ENCODE measurements at places on chromosomes 4 and X.

- DNase-seq = no peak
Measured at GRCh38 chr4:169668069-169668721, 47.8 kb downstream of the CLCN3 start.

- DNase-seq = no peak
Measured at GRCh38 chr4:41334182-41334581, 77.5 kb downstream of the UCHL1 start.

- no peak for DNase-seq
Measured at GRCh38 chr4:182454440-182455013, 211.3 kb downstream of the TENM3 start.

- DNase-seq = no peak
Measured at GRCh38 chr4:8704632-8705031, 112.1 kb downstream of the CPZ start.

GRCh38 chr4:108031427-108032083 lies 41.9 kb downstream of the HADH start:
- DNase-seq = no peak

DNA sequence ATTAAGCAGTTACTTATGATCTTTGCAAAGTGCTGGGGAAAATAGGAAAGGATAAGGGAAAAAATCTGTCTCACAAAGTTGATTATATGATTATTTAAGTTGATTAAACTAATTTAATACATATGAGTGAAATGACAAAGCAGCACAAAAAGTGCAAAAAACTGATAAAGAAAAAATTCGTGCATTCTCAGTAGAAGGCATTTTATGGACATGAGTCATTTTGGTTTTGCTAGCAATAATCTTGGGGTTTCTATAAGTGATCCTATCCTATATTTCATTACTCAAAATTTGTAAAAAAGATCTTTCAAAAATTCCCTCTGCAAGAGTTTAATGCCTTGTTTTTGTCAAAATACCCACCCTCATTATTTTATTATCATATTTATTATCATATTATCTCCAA lies 224.2 kb upstream of the ANXA10 start:
- no peak for DNase-seq

DNA sequence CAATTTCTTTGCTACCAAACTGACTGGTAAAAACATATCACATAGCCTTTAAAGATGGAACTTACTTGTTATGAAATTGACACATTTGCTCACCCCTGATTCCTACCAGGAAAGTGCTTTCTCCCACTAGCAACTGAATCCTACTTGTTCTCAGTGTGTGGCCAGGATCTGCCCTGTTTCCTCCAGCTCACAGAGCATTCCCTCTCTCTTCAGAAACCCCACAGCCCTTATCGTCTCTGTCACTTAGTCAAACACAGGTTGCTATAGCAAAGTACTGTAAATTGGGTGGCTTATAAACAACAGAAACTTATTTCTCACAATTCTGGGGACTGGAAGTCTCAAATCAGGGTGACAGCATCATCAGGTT lies 265.2 kb upstream of the BOD1L1 start:
- DNase-seq = no peak

DNA sequence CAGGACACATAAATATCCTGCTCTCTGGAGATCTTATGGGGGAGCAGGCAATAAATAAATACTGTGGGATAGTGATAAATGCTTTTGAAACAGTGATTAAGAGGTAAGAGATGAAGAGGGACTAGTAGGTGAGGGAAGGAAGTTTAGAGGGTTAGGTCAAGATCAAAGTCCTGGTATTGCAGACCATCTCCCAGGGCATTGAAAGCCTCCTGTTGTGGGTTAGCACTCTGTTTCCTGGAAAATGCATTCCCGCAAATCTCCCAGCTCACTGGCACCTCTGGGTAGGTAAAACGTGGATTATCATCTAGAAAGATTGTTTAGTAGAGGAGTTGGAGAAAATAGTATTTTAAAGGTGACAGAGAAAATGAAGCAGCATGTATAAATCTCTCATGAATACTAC lies 2.2 kb downstream of the SNX25 start:
- no peak for DNase-seq

DNA sequence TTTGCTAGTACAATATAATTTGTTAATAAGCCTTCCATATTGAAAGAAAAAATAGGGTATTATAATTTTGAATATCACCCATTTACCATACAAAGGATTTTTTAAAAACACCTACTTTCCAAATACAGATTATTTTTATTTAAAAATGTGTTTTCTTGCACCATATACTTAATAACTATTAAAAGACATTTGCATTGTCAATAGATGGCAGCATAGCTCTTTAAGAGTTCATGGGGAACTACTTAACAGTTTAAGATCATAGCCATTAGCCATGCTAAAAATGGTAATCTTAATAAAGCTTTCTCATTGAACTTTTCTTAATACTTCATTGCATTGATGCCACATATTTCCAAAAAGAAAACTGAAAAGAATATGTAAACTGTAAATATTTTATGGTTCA lies 1995.9 kb downstream of the C4orf33 start:
- DNase-seq = peak; percentile 54

DNA sequence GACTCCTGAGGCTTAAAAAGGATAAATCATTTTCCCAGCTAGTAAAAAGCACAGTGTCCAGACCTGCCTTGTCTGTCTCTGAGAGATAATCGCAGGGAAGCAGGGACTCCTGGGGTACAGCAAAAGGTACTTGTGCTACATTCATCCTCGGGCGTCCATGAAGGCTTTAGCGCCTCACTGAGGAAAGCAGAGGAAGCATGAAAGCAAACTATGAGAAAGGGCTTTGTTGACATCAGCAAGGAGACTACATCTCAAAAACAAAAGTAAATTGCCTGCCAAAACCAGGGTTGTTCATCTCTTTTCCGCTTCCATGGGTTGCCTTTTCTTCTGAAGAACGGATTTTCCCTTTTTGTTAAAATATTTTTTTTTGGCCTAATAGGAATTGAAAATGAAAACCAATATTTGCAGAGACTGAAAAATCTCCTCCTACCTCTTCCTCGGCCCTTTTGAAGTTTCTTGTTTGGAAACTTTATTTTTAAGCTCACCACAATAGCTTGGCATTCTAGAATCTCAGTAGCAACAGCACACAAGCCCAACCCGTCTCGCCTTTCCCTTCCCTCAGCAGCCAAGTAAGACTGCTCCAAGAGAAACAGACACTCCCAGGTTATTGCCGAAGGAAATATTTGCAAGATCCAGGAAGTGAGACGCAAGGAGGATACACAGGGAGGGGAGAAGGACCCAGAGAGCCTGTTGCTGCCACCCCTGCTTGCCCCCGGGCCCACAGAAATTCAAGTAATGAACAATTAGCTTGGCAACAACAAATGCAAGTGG lies 148.3 kb upstream of the DGKK start:
- no peak for DNase-seq

- DNase-seq = peak; percentile 36
Measured at GRCh38 chrX:15310117-15310516, 5.3 kb downstream of the ASB11 start.

- DNase-seq = no peak
Measured at GRCh38 chr4:63105839-63106238, 1303.4 kb downstream of the TECRL start.

GRCh38 chr4:5967783-5968182 lies 50.4 kb downstream of the C4orf50 start:
- DNase-seq = no peak

DNA sequence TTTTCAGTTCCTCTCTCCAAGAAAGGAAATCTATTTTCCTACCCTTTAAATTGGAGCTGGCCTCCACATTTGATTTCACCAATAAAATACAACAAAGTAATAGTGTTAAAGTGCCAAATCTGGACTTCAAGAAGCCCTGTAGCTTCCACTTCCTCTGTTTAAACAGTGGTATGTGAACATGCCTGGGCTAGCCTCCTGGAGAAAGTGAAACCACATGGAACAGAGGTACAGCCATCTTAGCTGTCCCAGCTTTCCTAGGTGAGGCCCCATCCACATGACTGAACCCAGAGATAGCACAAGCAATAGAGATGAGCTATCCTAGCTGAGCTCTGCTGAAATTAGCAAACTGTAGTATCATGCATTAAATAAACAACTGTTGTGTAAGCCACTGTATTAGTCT lies 131.8 kb upstream of the VCX start:
- DNase-seq = no peak

GRCh38 chr4:182827954-182828353 lies 89.2 kb downstream of the DCTD start:
- no peak for DNase-seq

- DNase-seq = peak; percentile 4
Measured at GRCh38 chr4:138112389-138112788, 129.8 kb downstream of the SLC7A11 start.

- peak; percentile 92 for DNase-seq
Measured at GRCh38 chr4:140153718-140154571, at the start of gene MAML3. TSS of gene MAML3 (minus strand) at chr4:140154184. CDS start at chr4:140153327, 857 bp downstream.

- DNase-seq = no peak
Measured at GRCh38 chrX:110561034-110561433, 202.4 kb downstream of the RTL9 start.

DNA sequence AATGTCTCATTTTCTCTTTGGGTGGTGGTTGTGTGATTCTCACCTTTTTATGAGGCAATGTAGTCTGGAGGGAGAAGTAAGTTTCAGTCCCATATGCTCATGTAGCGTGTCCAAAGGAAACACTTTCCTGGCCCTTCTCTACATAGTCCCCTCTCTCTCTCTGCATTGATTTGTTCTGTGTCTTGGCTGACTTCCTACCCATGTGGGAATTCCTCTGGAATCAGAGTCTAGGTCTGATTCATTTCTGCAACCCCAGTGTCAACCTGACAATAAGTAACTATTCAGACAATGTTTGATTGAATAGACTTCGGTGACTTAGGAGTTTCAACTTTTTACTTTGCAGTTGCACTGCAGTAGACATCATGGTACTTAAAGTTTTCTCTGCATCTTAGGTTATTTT lies 2.7 kb upstream of the ALAS2 start:
- DNase-seq = no peak

- peak; percentile 10 for DNase-seq
Measured at GRCh38 chr4:5711479-5712184, 631 bp downstream of the EVC start.

- DNase-seq = no peak
Measured at GRCh38 chr4:40170588-40170987, 26.2 kb upstream of the RHOH start.

GRCh38 chr4:177070533-177071058 lies 239.1 kb upstream of the NEIL3 start:
- no peak for DNase-seq

- DNase-seq = no peak
Measured at GRCh38 chrX:118558926-118559325, 63.3 kb downstream of the DOCK11 start.

GRCh38 chr4:123083646-123084045 lies 161.2 kb upstream of the NUDT6 start:
- no peak for DNase-seq

- no peak for DNase-seq
Measured at GRCh38 chr4:188111955-188112354, 2.6 kb upstream of the TRIML2 start.

- DNase-seq = peak; percentile 59
Measured at GRCh38 chr4:33886356-33886755, 2358.0 kb downstream of the ARAP2 start.

DNA sequence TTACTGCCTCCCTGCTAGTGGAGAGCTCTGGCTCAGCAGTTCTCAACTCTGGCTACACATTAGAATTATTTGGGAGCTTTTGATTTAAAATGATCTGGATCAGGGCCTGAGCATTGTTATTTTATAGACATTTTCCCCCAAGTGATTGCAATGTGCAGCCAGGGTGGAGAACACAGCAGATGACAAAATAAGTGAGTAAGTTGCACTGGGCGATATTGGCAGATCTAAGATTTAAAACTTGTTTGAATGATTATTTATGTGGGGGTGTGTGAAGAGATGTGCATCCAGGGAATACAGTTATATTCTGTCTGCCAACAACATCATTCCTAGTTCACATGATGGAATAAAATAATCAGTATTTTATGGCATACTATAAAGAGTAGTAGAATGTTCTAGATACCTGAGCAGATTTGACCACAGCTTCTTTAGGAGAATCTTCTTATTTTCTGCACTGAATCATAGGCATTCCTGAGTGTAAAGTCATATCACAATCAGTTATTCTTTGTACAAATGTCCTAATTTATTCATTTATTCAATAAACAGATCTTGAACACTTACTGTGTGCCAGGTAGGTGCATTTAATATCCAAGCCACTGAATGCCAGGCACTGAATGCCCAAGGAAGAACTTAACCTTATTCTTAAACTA lies 123.9 kb downstream of the UCHL1 start:
- no peak for DNase-seq

DNA sequence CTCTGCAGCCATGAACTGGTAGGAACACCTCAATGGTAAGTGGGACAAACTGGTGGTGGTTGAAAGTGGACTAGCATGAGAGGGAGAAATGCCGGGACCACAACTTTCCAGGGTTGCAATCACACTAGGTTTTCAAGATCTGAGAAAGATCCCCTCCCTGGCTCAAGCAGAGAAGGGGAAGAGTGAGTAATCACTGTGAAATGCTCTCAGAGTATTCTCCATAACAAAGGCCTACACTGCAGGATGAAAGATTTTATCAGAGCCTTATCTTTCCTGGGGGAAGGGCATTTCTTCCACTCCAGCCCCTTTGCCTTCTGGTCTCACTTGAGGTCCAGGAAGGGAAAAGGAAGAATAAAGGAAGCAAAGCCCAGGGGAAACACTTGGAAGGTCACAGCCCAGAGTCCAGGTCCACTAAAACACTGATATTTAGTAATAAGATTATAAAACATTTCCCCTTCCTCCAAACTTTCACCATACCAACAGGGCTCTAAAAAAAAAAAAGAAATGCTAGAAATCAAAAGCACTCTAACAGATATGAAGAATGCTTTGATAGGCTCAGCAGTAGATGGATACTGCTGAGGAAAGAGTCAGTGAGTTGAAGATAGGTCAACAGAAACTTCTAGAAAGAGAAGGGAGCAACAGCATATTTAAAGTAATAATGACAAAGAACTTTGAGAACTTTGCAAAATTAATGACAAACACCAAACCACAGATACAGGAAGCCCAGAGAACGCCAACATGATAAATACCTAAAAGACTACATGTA lies 95.9 kb downstream of the WDFY3 start:
- no peak for DNase-seq

GRCh38 chr4:39285111-39285795 lies 80.9 kb downstream of the RFC1 start:
- no peak for DNase-seq

- peak; percentile 55 for DNase-seq
Measured at GRCh38 chr4:11487868-11488544, 59.3 kb upstream of the HS3ST1 start.

GRCh38 chr4:22502895-22503814 lies 12.7 kb downstream of the ADGRA3 start:
- no peak for DNase-seq

- DNase-seq = no peak
Measured at GRCh38 chrX:150146271-150146896, 208.1 kb upstream of the EOLA2 start.

All from NCI-H2171 treated with DMSO at 0.1 percent for 48 hours (cell line).